ENCODE measurements at places on chromosomes 11 and 22.
A peak's percentile ranks its signal among the peaks of the same experiment; 100 is the strongest.

GRCh38 chr11:128029219-128029722 lies 558.1 kb downstream of the ETS1 start:
- DNase-seq, result no peak

- no peak for DNase-seq
These were observed 2.7 kb downstream of the P2RY6 start for GRCh38 chr11:73274722-73275380.

DNA sequence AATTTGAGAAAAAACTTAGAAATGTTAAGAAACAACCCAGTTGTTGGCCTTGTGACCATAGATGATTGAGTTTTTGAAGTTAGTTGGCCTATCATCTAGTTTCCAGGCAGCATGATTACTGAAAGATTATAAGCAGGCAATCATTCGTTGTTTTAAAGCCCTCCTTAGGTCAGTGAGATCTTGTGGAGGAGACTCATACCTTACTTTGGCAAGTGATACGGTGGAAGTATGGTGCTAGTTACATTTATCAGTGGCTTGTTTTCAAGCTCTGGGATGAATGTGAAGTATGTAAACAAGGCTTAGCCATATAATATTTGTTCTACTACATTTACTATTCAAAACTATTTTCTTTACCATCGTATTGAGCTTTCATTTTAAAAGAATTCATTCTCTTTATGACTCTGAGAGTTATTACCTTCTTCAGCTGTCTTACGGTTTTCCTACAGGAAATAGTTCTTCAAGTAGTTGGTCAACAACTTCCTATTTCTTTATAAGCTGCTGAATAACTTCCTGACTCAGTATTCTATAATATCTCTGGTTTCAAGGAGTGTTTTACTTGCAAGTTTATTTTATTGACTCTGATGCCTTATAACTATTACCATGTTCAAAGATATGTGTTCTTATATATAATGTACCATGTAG lies 7.3 kb downstream of the YAP1 start:
- no peak for DNase-seq

DNA sequence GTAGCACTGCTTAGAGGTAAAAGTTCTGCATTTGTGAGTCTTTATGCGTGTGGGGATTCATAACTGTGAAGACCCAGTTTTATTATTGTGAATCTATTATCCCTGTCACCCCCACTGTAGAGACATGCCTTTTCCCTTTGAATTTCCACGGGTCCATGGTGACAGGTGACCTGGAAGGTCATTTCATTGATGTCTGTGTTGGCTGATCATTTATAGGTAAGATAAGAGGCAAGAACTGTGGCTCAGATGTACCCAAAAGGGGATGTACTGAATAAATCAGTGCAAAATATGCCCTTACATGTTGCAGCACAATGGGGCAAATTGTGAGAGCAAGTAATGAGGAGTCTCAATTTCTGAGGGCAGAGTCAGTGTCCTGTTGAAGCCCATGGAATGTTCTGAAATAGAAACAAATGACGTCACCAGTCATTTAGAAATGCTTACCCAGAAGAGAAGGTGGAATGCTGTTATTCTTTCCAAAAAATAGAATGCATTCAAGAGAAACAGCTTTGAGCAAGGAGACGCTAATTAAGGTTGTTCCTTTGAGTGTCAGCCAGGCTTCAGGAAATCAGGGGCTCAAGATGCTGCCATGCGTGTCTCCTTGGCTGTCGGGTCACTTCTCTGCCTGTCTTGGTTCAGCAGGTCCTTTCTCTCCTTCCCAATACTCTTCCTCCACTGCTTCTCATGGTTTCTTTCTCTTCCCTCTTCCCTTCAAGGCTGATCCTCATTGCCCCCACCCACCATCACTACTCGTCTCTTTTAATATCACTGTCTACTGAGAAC lies 118.7 kb upstream of the E2F8 start:
- no peak for DNase-seq

- DNase-seq, result no peak
These were observed 10.9 kb upstream of the SOX6 start for GRCh38 chr11:16367252-16367651.

GRCh38 chr22:27639248-27640086 lies 162.1 kb downstream of the MN1 start:
- no peak for DNase-seq

GRCh38 chr11:132409573-132410355 lies 1039.3 kb downstream of the NTM start:
- DNase-seq, result no peak

DNA sequence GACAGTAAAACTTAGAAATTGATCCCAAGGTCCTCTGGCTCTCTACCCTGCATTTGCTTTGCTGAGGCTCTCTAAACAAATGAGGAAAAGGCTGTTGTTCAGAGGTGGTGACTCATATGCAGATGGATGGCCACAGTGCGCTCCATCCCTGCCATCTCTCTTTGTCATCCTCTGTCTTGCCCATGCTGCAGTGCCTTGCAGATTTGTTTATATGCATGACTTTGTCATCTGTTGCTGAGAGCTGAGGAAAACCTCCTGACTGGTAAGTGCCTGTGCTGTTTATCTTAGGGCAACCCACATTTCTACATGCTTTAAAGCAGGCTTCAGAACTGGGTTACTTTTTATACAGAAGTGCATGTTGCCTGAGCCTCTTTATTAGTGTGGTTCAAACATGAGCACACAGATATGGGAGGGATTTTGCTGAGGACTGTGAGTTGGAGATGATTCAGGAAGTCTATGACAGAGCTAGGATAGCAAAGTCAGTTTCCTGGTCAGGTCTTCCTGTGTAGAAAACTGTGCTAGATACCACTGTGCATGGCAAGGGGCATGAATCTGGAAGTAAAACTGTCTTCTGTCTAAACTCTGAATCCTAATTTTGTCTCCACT lies 57.4 kb downstream of the JAM3 start:
- DNase-seq, result peak; percentile 19

- DNase-seq, result no peak
These were observed 740.5 kb downstream of the BRD1 start for GRCh38 chr22:49087198-49087597.

DNA sequence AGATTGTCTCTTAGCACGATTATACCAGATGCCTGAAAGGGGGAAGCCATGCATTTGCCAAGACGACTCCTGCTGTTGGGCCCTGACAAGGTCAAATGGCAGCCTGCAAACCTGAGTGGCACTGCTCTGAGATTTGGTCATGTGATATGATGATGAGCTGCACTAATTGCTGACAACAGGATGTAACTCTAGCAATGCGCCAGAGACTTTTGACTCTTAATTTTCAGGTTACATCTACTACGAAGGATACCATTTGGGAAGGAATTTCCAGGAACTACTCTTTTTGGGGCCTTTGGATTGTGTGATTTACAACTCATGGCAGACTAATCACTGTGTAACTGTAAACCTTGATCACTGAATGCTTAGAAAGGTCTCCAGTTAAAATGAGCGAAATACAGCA lies 13.1 kb downstream of the TREH start:
- no peak for DNase-seq

DNA sequence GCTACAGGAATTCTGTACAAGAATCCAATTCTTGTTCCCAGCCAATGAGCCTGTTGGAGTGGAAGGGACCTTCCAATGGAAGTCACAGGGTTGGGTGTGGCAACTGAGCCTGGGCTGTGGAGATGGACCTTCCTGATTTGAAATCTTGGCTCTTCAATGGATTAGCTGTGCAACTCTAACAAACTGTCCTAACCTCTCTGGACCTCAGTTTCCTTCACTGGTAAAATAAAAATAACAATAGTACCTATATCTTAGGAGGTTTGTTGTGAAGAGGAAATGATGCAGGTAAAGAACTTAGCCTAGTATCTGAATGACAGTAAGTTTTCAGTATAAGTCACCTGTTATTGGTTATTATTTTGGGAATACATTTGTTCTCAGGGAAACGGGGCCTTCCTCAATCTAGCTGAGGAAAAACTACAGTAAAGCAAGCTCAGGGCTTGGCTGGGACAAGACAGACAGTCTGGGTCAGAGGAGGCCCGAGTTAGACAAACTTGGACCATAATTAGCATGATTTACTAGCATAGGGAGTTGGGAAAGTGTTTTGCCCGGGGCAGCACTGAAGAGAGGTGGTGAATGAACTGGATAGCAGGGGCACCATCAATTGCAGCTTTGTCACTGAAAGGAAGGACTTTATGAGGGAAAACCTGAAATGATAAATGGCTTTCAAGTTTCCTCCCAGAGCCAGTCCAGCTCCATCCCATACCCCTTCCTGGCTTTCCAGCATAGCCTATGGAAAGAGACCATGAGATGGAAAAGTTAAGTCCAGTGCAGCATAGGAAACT lies 13.7 kb downstream of the ELF5 start:
- no peak for DNase-seq

GRCh38 chr11:86244063-86244521 lies 461 bp upstream of the EED start:
- DNase-seq, result peak; percentile 91

GRCh38 chr11:47249378-47249715 lies 733 bp upstream of the ACP2 start:
- no peak for DNase-seq

- DNase-seq, result no peak
These were observed 2.1 kb upstream of the EIF3M start for GRCh38 chr11:32581556-32581955.

Data from NCI-H446 treated with DMSO at 0.1 percent for 48 hours (cell line).